ENCODE measurements at places on chromosomes 2 and 18.

- DNase-seq = no peak
These were observed 948.7 kb downstream of the TSN start for GRCh38 chr2:122704109-122704563.

- peak; percentile 56 for DNase-seq
These were observed at the start of gene TTL for GRCh38 chr2:112481528-112482233. TSS of gene TTL (plus strand) at chr2:112482156. CDS start at chr2:112482345, 189 bp downstream.

DNA sequence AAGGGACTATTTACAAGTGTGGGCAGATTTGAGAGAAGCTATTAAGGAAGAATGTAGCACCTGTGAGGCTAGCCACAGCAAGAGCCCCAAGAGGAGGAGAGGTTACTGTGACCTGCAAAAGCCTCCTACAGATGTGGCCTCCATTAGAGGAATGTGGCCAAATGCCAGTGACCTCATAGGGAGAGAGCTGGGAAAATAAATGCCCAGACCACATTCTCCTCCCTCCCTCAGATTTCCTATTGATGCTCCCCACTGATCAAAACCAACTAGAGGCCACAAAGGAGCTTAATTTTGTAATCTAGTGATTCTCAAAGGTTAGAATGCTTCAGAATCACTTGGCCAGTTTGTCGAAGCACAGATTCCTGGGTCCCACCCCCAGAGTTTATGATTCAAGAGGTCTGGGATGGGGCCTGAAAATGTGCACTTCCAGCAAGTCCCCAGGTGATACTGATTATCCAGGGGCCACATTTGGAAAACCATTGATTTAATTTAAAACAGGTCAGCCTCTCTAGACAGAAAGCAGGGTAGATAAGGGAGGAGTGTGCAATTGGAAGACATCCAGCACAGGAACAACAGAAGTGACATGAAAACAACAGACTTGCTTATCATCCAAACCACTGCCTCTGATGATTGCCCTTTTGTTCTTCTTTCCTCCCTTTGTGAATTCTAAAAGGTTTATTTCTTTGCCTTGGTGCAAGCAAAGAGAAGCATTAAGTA lies 61.2 kb upstream of the RBBP8 start:
- peak; percentile 58 for DNase-seq

GRCh38 chr2:15919716-15920434 lies 20.5 kb upstream of the MYCN start:
- peak; percentile 15 for DNase-seq

DNA sequence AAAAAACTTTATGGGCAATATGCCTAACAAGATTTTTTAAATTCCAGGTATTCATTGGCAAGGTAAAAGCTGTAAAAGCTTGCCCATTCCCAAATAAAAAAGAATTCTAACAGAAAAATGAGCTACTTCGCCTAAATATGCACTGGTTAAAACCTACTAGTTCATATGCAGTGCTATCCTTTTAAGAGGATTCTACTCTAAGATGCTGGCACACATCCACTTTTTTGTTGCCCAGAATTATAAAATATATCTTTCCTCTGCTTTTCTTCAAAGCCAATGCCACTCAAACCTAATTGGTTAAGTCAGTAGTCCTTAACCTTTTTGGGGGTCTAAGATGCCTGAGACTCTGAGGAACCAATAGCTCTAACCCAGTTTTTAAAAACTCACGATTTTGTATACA lies 3.2 kb downstream of the XPO1 start:
- DNase-seq = peak; percentile 9

DNA sequence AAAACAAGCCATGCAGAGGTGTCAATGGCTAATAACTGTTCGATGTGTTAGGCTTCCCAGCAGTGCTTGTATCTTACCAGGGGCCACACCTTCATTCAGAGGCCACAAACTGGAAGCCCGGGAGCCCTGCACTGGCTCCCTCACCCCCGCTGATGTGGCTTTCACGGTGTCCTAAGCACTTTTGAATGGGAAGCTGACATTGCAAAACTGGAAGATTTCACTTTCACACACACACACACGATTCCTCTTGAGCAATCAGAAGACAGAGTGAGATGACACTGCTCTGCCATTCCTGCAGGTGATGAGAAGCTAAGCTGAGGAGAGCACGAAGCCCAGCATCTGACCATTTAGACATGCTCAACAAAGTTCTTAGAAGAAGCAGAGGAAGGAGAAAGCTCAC lies 8.6 kb upstream of the ZNF407 start:
- DNase-seq = no peak

GRCh38 chr2:39107156-39107555 lies 13.7 kb downstream of the SOS1 start:
- no peak for DNase-seq

DNA sequence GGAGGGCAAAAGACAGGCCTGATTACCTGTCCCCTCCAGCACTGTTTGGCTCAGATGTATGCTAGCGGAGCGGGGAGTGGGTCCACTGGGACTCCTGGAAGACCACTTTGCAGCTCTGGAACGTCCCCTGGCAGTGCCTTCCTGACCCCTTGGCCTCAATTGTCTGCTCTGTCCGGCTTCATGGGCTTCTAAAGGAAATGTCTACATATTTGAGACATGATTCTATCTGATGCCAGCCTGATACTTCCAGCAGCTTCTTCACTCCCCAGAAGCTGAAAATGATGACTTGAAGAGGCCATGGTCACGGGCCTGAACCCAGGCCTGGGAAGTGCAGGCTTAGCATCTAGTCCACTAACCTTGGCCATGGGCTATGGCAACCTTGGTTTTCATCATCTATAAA lies 112.1 kb downstream of the ACAA2 start:
- no peak for DNase-seq

DNA sequence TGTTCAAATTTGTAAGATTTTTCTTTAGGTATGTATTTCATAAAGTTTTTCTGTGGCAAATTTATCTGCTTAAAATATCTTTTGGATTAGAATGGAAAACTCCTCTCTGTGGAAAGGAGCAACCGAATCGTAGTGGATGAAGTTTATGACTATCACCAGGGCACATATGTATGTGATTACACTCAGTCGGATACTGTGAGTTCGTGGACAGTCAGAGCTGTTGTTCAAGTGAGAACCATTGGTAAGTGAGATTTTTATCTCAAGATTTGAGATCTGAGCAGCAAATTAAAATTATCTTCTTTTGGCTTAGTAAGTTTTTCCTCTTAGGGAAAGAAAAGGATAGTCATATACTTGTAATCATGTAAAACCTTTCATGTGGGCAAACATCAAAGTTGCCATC lies 14.2 kb downstream of the IL18RAP start:
- DNase-seq = no peak

DNA sequence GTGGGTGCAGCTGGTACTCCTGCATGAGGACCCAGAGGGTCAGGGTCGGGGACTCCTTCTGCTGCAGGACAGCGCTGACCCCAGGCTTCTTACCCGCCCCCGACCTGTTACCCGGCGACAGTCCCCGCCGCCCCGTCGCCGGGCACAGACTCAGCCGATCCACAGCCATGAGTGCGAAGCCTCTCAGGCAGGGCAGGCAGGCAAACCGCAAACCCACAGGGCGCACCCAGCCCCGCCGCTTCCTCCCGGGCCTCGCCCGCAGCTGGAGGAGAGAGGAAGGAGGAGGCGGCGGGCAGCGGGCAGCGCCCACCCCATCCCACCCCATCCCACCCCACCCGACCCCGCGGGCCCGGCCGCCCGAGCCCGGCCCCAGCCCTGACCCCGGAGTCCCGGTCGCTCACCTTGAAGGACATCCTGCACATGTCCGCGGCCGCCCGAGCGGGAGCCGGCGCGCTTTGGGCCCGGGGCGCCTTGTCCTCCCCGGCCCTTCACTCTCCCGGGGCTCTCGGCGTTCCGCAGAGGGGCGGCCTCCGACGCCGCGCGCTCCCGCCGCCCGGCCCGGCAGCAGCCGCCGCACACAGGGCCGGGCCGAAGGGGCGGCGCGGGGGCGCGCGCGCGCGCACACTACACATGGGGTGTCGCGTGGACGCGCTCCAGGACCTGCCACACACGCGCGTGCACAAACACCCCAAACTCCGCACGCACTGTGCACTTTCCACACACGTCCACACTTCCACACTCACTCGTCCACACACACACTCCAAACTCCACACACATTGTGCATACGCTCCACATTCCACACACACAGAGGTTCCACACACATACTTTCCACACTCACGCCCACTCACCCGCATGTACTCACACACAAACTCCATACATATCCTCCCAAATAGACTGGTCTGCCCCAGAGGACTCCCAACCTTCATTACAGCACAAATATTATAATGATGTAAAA lies at the start of gene ANKRD29:
Gene ANKRD29, minus strand, starts transcription at position 603 of the 955 bp plus-strand sequence. Its CDS starts 181 bp downstream, at position 422.
- no peak for DNase-seq

GRCh38 chr2:168277276-168277675 lies 29.9 kb upstream of the STK39 start:
- DNase-seq = no peak

GRCh38 chr2:240966906-240967680 lies 31.3 kb upstream of the SNED1 start:
- no peak for DNase-seq

DNA sequence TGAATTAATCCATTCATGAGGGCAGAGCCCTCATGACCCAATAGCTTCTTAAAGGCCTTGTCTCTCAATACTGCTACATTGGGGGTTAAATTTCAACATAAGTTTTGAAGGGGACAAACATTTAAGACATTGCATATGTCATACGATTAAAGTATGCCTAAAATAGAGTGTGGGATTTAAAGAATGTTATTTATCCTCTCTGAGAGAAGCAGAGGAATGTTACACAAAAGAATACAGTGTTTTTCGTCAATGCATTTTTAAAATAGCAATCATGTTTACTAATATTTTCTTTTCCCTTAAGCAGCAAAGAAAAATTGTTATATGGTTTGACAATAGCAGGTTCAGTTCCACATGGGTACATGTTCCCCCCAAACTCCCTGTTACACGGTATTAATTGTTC lies 363.1 kb downstream of the NUP35 start:
- DNase-seq = no peak

DNA sequence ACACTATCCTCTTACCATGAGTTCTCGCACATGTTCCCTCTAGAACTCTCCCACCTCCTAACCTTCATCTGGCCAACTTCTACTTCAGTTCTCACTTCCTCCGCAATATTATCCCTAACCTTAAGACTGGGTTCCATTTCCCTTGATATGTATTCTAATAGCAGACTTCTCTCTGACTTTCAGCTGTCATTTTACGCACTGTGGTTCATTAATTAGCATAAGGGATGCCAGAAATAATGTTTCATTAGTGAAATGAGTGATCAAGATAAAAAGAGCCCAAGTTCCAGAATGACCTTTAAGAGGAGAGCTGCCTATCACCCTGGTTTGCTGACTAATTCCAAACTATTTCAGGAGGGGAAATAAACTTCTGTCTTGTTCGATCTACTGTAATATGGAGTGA lies 108.6 kb upstream of the CCDC150 start:
- DNase-seq = no peak

DNA sequence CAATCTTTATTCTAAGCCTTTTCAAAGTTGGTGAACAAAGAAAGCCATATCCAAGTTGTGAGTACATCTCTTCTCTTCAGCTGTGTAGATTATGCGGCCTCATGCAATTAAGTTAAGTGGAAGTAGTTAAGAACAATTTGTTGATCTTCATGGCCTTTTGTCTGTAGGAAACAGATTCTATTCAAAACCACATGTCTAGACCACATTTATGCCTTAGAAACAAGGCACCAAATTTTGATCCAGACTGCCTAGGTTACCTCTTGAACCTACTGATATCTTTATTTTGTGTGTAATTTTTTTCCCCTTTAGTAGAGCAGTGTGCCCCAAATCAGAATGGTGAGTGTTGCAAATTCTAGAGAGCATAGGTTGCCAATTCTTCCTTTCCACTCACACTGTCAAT lies 101.6 kb upstream of the CERS6 start:
- DNase-seq = peak; percentile 32

- DNase-seq = no peak
These were observed 47.8 kb upstream of the REG3G start for GRCh38 chr2:78977661-78978145.

- no peak for DNase-seq
These were observed 62.3 kb upstream of the ACYP2 start for GRCh38 chr2:54052825-54053718.

DNA sequence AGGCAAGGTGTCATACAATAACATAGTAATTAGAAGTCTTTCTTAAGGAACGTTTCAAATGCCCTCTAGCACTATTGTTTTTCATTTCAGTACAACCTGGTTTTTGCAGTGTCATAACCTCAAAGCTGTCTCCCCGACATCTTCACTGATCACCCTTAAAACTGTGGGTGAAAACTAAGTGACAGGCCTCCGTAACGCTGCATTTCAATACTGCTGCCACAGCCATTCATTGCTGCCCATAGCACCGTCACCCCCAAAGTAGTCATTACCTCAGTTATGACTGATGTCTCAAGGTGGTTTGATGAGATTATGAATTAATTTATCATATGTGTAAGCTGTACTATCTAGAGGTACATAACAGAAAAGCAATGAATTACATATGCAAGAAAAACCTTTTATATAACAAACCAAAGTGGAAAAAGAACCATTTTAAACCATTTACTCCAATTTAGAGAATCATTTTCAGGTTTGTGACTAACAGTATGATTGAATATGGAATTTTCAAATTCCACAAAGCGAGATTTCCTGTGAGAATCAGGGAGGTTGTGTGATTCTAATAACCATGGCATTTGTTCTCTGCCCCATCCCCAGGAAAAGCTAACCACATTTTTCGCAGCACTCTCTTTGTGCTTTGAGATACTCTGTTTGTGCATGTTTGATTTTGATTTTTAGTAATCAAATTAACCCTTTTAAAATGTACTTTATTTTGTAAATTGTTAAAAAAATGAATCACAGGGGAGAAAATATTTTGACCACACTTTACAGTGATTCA lies 263.0 kb downstream of the PTGR3 start:
- DNase-seq = no peak

- no peak for DNase-seq
These were observed 40.5 kb downstream of the MTHFD2 start for GRCh38 chr2:74238879-74239278.

DNA sequence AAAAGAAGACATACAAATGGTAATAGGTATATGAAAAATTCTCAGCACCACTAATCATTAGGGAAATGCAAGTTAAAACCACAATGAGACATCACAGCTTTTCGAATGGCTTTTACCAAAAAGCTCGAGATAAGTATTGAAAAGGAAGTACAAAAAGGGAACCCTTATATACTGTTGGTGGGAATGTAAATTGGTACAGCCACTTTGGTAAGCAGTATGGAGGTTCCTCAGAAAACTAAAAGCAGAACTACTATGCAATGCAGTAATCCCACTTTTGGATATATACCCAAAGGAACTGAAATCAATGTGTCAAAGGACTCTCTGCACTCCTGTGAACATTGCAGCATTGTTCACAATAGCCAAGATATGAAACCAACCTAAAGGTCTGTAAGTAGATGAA lies 107.5 kb upstream of the SPATS2L start:
- DNase-seq = no peak

Data from DMS79 treated with DMSO at 0.1 percent for 48 hours (cell line).